H7 (cell line): ENCODE measurements at places on chromosomes 11 and 22.
A peak's percentile ranks its signal among the peaks of the same experiment; 100 is the strongest.

GRCh38 chr22:48724899-48725298, 1102.8 kb downstream of the BRD1 start:
- no peak for DNase-seq

DNA sequence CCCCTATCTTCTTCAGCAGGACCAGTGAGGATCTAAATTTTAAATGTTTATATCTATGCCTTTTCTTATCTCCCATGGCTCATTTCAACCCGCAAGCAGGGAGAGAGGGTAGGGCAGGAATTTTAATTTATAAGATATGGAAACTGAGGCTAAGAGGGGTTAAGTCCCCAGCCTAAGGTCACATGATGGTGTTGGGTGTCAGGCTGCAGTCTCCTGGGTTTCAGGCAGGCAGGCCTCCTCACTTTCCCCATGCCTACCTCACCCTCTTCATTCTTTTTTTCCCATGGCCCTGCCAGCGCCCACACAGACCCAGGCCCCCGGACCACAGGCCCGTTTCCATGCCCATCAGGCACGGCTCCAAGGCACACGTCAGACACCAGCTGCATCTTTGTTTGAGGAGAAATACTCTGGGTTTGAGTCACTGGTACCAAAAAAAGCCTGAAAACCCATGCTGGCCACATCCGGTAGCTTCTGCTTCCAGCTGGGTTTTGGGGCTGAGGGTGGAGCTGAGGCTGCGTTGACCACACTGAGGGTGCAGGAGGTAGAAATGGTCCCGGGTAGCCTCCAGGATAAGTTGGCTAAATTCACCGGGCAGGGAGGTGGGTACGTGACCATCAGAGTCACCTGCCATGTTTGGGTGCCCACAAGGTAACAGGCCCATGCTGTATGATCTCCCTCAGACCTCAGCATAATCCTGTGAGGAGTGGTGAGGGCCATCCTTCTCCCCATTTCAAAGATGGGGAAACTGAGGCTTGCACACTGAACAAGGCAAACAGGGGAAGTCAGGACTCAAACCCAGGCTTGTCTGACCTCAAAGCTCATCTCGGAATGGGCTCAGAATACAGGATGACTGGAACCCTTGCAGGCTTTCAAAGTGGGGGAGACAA, 7.5 kb downstream of the CRYBB1 start:
- DNase-seq: no peak

GRCh38 chr22:49955581-49956417, 4.8 kb upstream of the PIM3 start:
- no peak for DNase-seq

GRCh38 chr11:67422891-67423290, 5.4 kb upstream of the RPS6KB2 start:
- DNase-seq: peak; percentile 74
